Activated CD8-positive, alpha-beta memory T cell treated with anti-CD3 and anti-CD28 coated beads for 4 hours (primary cell): ENCODE measurements at places on chromosomes 11 and 22.

DNA sequence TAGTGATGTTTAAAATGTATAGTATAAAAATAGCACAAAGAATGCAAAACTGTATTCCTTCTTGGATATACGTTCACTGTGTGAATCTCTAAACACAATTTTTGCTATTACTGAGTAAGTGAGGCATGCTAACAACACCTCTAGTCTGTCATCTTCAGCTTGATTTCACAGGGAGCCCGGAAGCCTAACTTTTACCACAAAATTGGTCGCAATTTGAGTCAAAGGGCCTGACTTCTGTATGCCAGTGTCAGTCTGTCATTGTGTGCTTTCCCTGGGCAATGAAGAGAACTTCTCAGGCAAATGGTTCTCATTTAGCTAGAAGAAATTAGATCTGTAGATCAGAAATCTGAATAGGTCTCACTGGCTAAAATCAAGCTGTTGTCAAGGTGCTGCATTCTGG lies 1059.5 kb downstream of the FAM181B start:
- no peak for DNase-seq

DNA sequence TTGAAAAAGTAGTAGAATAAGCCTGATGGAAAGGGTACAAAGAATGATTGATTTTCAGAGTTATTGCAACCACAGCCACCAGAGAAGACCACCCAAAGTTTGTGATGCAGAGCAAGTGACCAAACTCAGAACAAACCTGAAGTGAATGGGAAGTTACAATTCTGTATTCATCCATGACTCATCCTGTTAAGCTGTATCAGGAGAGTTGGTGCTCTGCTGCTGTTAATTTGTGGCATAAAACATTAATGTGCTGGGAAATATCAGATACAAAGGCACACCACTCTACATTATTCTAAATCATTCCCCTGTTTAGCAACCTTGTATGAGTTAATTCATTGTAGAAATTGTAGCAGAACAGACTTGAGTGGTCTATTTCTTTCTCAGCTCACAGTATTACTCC lies 19.6 kb upstream of the PDGFD start:
- no peak for DNase-seq

DNA sequence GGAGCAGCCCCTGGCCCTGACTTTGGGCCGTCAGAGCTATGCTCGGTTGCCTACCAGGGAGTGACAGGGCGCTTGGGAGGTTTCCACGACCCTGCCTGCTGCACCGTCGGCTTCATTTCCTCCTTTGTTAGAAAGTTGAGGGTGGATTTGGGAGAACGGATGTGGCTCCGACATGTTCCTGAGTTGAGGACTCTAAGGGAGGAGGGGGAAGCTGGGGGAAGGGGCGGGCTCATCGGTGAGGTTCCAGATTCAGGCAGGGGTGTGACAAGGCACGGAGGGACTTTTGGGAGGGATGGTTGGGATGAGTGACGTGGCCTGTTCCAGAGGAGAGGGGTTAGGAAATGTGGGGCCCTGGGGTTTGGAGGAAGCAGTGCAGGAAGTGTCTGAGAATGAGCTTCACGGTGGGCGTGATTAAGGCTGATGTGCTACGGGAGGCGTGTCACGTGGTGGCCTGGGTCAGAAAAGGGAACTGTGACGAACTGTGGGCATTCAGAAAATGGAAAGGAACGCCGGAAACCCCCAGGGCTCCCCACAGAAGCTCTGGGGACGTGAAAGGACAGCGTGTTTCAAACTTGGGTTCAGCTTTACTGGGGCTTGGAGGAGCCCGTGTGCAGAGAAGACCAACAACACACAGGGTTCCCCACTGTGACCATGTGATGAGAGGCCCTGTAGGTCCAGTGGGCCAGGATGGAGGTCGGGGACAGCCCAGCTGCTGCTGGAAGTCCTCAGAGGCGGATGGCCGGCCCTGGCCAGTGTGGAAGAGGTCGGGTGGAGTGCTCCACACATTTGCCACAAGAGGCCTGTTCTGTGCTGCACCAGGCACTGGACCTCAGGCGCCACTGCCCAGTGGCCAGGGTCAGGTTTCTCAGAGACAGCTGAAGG lies 2.8 kb downstream of the PARVB start:
- peak; percentile 49 for DNase-seq

DNA sequence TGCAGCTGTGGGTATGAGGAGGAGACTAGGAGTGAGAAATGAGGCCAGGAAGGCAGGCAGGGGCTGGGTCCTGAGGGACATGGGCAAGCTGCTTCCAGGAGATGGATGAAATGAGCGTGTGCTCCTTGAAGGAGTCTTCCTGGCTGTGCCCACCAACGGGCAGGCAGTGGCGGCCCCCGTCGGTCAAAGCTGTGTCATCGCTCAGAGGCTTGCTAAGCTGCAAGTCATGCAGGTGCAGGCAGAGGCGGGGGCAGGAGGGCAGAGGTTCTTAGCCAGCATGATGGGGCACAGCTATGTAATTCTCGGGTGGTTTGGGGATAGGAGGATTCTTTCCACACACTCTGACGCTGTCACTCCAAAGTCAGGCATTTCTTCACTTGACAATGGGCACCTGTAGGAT lies 12.5 kb upstream of the PEX26 start:
- no peak for DNase-seq

- DNase-seq = no peak
Measured at GRCh38 chr11:66188580-66188979, 79.9 kb upstream of the RAB1B start.

- DNase-seq = no peak
Measured at GRCh38 chr11:89175796-89176195, 1.9 kb upstream of the TYR start.

DNA sequence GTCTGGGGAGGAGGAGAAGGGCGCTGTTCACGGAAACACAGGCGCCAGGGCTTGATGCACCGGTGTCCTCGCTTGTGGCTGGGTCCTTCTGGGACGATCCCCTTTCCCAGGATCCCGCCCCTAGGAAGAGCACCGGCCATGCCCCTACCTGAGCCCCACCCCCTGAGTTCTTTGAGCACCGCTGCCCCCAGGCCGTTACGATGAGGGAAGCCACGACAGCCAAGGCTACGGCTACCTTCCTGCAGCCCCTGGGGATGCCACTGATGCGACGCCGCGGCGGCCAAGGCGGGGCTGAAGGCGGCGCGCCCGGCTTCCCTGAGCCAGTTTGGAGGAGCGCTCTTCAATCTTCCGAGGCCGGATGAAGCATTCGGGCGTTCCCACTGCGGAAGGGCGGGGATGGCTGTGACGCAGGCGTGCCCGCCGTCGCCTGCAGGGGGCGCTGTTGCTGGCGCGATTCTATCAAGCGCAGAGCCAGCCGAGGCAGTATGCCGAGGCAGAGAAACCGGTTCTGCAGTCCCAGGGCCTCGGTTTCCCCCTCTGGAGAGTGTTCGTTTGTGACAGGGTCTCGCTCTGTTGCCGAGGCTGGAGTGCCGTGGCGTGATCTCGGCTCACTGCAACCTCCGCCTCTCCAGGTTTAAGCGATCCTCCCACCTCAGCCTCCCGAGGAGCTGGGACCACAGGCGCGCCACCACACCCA lies 9.7 kb upstream of the NEFH start:
- no peak for DNase-seq

GRCh38 chr11:134560066-134560465 lies 148.0 kb upstream of the B3GAT1 start:
- DNase-seq = no peak

GRCh38 chr11:112504056-112504455 lies 243.4 kb upstream of the PLET1 start:
- no peak for DNase-seq

- DNase-seq = no peak
Measured at GRCh38 chr22:26115266-26115665, 54.0 kb upstream of the SEZ6L start.

- DNase-seq = no peak
Measured at GRCh38 chr11:4017129-4017528, 77.5 kb upstream of the RRM1 start.

DNA sequence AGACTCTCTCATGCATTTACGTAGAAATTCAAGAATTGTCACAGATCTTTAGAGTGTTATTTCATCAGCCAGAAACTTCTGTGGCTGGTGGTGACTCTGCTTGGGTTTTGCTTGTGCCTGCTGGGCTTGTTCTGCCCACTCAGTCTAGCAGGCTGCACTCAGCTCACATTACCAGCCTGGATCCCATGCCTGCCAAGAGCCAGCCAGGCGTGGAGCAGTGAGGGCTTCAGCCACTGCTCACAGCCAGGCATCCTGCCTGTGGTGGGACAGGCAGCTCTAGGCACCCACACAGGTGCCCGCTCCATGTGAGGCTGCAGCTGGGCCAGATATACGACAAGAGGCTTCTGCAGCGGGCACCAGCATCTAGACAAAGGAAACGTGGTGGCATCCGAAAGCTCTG lies 1213.3 kb upstream of the RAG2 start:
- no peak for DNase-seq

GRCh38 chr11:1305501-1306056 lies 3.9 kb downstream of the TOLLIP start:
- DNase-seq = no peak

DNA sequence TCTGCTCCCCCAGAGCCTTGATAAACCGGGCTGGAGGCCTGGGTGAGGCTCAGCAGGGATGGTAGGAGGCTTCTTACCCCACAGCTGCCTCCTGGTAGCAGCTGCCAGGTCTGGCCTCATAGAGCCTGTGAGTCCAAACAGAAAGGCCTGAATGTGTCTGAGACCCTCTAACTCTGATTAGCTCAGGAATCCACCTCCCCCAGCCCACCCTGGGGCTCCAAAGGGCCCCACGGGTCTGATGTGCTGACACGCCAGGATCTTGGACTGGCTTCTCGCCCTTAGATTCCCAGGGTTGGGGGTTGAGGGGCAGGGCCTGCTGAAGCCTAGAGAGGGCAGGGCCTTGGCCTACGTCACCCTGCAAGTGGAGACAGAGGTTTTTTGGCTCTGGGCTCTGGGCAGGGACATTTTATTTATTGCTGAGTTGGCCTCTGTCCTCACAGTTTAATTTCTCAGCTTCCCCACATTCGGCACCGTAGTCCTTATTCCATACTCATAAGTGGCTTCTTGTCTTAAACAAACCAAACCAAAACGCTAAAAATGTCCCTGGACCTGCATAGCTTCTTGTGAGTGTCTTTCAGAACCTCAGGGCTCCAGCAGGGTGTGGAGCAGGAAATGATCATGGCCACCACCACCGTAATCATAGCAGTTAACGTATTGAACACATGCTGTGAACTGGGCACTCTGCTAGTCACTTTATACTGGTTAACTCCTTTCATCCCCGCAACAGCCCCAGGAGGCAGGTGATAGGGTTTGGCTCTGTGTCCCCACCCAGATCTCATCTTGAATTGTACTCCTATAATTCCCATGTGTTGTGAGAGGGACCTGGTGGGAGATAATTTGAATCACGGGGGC lies 25.1 kb downstream of the KIAA1671 start:
- no peak for DNase-seq

GRCh38 chr11:61829806-61830205 lies 1.7 kb downstream of the FADS2 start:
- no peak for DNase-seq

DNA sequence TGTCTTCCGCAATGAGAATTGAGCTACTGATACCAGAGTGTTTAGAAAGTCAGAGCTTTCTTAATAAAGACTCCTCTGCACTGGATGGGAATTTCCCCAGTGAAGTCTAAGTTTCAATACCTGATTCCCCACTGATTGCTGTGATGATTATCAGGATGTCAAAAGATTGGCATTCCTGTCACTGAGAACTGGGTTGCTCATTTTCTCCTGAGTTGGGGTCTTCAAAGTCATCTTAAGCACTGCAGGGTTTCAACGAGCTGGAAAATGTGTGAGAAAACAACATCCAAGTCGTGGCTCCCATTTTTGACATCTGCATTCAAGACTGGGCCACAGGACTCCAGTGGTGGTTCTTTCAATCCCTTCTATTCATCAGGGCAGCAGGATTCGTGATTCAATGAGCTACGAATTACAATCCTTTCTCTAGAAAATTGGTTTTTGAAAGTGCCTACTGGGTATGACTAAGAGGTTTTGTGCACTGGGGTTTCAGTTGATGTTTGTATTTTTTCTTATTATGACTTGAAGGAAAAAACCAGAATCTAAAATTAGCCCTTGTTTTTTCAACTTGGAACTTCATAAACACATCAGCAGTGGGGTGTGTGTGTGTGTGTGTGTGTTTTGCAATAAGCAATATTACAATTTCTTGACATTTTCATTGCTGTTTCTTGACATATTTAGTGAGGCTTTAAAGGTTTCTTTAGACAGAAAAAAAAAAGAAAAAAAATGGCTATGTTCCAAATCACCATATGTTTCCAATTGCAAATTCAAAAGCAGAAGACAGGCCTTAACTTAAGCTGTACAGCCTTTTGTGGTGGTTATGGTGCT lies 233.0 kb downstream of the FAM76B start:
- DNase-seq = no peak

DNA sequence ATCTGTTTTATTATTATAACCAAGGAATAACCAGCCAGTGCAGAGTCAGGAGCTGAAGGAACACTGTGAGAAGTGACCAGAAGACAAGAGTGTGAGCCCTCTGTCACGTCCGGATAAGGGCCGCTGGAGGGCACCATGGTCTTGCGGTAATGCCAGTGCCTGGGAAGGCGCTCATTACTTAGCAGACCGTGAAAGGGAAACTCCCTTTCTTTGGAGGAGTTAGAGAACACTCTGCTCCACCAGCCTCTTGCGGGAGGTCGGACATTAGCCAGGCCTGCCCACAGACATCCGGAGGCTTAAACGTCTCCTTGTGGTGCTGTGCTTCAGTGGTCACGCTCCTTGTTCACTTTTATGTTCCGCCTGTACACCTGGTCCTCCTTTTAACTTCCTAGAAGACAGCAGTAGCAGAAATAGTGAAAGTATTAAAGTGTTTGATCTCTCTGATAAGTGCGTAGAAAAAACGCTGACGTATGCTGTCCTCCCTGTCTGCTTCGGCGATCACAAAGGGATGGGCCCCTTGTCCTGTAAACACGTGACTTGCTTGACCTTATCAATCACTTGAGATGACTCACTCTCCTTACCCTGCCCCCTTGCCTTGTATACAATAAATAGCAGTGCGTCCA lies 120.6 kb upstream of the LMO1 start:
- no peak for DNase-seq

GRCh38 chr22:36611241-36611976 lies 82.4 kb upstream of the EIF3D start:
- DNase-seq = no peak

- DNase-seq = no peak
Measured at GRCh38 chr11:115100706-115101105, 403.5 kb downstream of the CADM1 start.

DNA sequence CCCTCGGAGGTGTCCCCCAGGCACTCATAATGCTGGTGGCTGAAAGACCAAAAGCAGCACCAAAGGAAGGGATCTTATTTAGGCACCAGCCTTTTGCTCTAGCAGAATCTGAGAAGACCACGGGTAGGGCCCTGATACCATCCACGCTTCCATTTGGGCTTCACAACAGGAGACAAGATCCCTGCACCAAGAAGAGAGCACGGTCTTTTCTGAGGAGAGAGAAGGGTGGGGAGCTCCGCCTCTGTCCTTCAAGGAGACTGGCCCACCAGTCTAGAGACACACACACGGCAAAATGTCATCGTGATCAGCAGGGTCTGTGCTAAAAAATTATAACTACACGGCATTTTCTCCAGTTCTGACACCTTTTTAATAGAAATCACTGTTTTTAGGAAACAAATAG lies 9.8 kb downstream of the LARGE2 start:
- no peak for DNase-seq

- DNase-seq = no peak
Measured at GRCh38 chr22:39313258-39314001, 6.0 kb downstream of the RPL3 start.
